ENCODE measurements at places on chromosomes 5 and 9.

DNA sequence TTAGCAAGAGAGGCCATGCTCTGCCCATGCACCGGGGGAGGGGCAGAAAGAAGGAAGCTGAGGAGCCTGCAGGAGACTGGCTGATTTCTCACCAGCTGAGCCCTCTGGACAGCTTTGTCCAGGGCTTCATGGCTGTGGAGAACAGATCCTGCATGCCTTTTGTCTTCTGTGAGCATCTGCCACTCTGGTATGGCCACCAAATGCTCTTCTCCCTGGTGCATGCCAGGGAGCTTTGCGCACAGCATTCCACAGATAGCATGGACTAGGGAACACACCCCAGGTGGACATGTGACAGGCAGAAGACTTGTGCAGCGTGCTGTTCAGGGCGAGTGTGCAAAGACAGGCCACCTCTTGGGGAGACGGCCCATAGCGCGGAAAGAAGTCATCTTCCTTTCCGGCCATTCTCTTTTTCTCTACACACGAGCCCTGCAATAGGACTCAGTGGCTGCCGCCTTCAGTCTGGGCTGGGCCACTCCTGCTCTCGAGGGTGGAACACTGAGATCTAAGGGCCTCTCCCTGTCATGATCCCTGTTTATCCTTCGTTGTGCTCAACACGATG lies 56.7 kb downstream of the GADD45G start:
- no peak for DNase-seq

DNA sequence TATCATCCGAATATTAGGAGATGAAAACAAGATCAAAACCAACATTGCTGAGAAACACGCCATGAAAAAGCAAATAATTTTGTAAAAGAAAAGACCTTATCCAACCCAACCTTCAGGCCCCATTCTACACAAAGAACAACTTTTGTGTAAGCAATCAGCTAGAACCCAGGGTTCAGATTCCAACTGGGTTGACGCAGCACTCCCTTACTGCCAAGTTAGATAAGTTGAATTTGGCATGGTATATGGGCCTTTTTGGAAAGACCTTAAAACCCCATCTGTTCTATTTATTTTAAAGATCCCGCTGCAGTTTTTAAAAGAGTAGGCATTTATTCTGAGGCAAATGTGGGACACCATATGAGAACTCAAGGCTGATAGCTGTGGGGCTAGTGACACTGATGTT lies 2033.8 kb upstream of the WWC1 start:
- no peak for DNase-seq

DNA sequence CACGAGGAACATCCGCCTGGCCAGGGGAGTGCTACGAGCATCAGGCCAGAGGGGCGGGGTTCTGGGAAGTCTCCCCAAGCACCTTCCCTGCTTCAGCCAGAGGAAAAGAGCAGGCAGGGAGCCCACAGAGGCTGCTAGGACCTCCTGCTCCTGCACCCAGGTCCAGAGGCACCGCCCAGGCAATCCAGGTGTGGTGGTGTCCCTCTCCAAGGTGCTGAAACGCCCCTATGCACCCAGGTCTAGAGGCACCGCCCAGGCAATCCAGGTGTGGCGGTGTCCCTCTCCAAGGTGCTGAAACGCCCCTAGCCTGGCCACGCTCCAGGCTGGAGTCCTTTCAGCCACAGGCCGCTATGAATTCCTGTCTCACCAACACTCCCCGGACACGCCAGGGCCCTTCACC lies 10.7 kb upstream of the UBAC1 start:
- peak; percentile 54 for DNase-seq

DNA sequence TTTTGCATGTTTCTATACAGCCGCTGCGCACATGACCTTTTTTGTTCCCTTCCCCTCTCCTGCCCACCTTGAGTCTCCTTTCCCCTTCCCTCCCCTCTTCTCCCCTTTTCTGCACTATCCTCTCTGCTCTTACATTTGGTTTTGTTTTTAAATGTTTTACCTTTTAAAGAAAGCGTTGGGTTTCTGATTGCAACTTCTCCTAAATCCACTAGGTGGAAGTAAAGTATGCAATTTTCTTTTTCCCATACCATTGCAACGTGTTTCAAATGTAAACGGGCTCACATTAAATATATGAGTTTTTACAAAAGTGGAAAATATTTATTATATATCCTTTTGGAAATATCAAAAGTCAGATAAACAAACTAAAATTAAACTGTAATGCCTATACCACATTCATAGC lies 500.9 kb downstream of the DIRAS2 start:
- no peak for DNase-seq

- DNase-seq: no peak
Measured at GRCh38 chr9:104868303-104868686, 59.7 kb downstream of the ABCA1 start.

GRCh38 chr9:124436320-124436719 lies 13.9 kb upstream of the ADGRD2 start:
- DNase-seq: no peak

GRCh38 chr9:37027582-37028419 lies 6.3 kb downstream of the PAX5 start:
- peak; percentile 92 for DNase-seq

GRCh38 chr9:123310551-123311249 lies 42.3 kb upstream of the STRBP start:
- DNase-seq: no peak

DNA sequence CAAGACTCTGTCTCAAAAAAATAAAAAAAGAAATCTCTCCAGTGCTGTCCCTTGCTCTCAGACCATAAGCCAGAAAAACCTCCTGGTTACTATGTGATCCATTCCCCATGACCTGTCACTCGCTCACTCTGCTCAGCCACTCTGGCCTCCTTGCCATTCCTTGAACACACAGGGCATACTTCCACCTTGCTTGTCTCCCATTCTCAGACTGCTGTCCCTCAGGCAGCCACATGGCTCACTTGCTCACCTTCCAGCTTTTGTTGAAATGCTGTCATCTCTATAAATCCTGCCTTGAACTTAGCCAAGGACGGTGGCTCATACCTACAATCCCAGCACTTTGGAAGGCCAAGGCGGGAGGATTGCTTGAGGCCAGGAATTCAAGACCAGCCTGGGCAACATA lies 82.9 kb downstream of the UGCG start:
- DNase-seq: no peak

- DNase-seq: no peak
Measured at GRCh38 chr5:155807884-155808576, 518.9 kb upstream of the SGCD start.

GRCh38 chr9:33331377-33331891 lies 41.1 kb downstream of the NFX1 start:
- DNase-seq: no peak

DNA sequence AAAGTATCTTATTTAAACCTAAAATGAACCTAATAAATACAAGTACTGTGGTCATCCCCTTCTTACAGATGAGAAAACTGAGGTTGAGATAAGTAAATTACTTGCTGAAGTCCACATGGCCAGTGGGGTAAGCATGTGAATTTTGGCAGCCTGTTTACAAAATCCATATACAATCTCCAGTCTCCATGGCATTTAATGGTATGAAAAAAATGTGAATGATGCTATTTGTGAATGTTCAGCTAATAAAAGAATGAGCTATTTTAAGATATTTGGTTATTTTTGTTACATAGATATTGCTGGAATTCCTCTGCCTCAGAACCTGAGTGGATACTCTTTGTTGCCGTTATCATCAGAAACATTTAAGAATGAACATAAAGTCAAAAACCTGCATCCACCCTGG lies 19.3 kb upstream of the GPR150 start:
- DNase-seq: no peak

DNA sequence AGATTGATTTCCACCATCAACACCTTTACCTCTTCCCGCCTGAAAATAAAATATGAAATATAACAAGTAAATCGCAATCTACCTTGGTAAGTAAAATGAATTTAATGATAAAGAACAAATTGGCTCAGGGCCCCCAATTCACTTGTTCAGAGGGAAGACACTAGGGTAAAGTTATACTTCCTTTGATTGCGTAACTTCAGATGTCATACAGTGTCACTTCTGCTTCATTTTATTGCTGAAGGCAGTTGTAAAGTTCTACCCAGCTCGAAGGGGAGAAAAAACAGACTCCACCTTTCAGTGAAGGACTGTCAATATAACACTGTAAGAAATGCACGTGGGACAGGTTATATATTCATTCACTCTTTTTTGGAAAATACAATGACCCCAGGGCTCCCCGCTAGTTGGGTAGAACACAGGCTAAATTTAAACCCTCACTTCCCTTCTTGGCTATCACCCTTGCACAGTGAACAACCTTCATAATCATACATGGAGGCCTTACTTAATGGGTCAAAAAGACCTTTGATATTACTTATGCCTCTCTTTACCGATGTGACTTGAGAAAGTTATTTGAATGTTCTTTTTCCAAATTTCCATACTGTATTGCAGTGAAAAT lies 848.8 kb downstream of the MAT2B start:
- no peak for DNase-seq

DNA sequence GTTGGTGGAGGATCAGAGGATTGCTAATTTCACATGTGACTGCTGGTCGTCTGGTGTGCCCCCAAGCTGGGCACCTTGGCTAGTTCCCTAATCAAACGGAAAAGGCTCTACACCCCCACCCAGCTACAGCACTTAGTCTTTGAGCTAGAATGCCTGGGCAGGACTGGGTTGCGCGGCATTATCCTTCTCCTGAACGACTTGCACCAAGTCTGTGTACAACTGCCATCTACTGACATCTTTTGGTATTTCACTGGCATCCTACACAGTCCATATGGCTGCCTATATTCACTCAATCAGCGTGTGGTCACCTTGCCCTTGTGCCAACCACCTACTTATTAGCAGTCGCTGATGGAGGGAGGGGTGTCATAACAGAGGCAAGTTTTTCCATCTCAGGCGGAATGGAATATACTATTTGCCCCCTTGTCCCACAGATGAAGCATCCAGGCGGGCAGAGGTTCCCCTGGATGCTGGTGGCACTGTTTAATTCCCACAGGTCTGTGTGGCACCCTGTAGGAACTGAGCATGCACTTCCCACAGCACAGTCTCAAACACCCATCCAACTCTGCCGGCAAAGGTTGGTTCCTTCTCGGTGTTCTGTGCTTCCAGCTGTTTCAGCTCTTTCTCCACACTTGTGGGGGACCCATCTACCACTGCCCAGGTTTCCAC lies 150.1 kb downstream of the OSTF1 start:
- peak; percentile 35 for DNase-seq

DNA sequence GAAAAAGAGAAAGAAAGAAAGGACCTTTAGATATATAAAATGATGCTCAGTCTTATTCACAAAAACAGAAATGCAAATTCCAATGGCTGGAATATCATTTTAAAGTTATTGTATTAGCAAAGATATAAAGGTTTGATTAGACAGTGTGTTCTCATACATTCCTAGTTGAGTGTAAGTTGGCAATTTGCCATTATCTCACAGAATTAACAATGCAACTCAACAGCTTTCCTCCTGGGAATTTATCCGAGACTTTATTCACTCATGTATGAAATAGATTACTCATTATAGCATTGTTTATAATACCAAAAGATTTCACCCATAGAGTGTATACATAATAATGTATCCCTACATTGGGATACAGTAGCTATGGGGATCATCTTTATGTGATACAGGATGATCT lies 27.1 kb upstream of the MLLT3 start:
- no peak for DNase-seq

GRCh38 chr5:16464231-16464630 lies 1.4 kb downstream of the ZNF622 start:
- no peak for DNase-seq

GRCh38 chr9:115071176-115071575 lies 46.8 kb downstream of the TNC start:
- DNase-seq: no peak

- no peak for DNase-seq
Measured at GRCh38 chr9:96565671-96566497, 53.8 kb downstream of the CDC14B start.

- peak; percentile 74 for DNase-seq
Measured at GRCh38 chr5:75053054-75053303, 621 bp upstream of the GCNT4 start.

GRCh38 chr5:91288118-91288916 lies 94.8 kb downstream of the ARRDC3 start:
- DNase-seq: no peak

All from activated T-cell treated with anti-CD3 and anti-CD28 coated beads, Interleukin-2, amount 50 U/mL, for 24 hours (primary cell).